ENCODE measurements at places on chromosomes 5 and 9.

DNA sequence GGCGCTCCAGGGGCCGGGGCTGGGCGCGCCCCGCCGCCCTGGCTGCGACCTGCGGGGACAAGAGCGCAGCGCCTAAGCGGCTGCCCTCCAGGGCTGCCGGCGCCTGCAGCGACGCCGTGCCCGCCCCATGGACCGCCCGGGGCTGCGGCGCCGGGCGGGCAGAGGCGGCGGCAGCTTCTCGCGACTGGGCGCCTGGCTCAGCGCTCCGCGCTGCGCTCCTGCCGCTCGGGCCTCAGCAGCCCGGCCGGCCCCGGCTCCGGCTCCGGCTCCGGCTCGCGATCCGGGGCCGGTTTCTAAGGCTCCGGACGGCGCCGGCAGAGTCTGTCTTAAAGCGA is at the start of gene PITX1:
TSS of gene PITX1 (minus strand) at position 328 of the 335 bp plus-strand sequence. CDS start 347 bp downstream, outside the sequence.
- DNase-seq: no peak

- no peak for DNase-seq
These were observed 26.9 kb downstream of the RAI14 start for GRCh38 chr5:34682926-34683623.

DNA sequence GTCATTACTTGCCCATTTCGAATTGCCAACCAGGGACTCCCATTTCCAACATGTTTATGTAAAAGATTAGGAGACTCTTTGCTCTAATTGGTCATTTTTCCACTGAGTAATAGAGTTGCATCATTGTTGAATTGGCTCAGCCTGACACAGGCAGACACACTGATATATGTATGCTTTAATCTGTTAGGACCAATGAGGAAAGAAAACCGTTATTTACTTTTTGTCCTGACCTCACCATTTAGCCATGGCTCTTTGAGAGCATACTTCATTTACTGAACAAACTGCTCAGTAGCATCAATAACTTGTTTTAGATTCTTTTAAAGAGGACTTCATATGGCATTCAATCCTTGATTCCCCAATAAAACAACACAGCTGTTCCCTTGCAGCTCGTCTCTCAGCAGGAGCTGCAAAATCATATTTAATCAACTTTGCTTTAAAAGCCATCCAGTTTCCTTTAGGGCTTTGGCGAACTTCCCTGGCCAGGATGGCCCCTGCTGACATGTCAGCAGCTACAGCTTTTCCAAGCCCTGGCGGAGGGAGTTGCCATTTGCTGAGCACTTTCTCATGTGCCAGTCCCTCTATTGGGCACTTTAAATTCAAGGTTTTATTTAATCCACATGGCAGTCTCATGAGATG is 251.5 kb upstream of the TNC start:
- DNase-seq: no peak

- no peak for DNase-seq
These were observed 15.0 kb upstream of the S1PR3 start for GRCh38 chr9:88975966-88976889.

GRCh38 chr5:139061856-139062255 is 136.3 kb downstream of the SIL1 start:
- no peak for DNase-seq

- DNase-seq: no peak
These were observed 90.0 kb downstream of the PDE8B start for GRCh38 chr5:77300451-77300850.

Measured in effector CD4-positive, alpha-beta T cell (primary cell).